Sigmoid colon (tissue), 7 donors: ENCODE measurements at places on chromosomes 1 and 21. TPM values are rescaled to one million over a fixed set of nuclear protein-coding genes. Genes with fewer than 3 reads are reported as not detected.

GRCh38 chr1:93827633-93828366, 51.2 kb downstream of the DNTTIP2 start:
- DNase-seq, result no peak

- no peak for DNase-seq
These were observed 20.9 kb upstream of the LYPLAL1 start for GRCh38 chr1:219152751-219153150.

- no peak for DNase-seq
These were observed 62.0 kb upstream of the HOOK1 start for GRCh38 chr1:59752556-59753414.

GRCh38 chr1:196393742-196394141, 214.5 kb downstream of the KCNT2 start:
- peak; percentile 66 for DNase-seq

DNA sequence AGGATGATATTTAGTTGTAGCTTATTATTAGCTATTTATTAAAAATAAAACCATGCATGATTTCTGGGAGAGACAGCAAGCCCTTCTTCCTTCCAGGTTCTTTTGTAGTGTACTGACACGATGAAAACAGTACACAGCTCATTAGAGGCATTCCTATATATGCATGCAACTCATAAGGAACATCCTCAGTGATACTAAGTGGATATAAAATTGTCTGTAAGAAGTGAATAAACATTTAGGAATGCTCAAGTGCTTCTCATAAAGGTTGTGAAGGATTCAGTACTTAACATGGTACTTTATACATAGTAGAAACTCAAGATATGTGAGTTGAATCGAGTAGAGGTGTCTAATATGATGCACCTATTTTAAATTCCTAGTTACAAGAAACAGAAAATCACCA, 287.7 kb downstream of the SDCCAG8 start:
- no peak for DNase-seq

DNA sequence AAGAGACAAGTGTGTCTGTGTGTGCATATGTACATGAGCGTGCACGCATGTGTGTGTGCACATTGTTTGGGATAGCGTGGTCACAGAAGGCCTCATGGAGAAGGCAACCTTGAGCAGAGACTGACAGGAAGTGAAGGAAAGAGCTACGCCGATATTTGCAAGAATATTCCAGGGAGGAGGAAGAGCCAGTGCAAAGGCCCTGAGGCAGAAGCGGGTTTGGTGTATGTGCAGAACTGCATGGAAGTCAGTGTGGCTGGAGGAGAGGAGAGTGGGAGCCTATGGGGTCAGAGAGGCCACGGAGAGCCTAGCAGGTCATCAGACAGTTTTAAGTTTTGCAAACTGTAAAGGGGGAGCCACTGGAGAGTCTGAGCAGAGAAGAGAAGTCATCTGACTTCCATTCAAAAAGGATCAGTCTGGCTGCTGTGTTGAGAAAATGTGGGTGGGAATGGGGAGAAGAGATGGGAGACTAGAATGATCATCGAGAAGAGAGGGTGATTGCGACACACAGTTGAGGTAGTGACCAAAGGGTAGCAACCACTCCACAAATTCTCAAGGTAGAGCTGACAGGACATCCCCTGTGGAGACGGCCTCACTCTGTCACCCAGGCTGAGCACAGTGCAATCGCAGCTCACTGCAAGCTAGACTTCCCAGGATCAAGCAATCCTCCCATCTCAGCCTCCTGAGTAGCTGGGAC, 3.9 kb downstream of the CELA2B start:
- no peak for DNase-seq

DNA sequence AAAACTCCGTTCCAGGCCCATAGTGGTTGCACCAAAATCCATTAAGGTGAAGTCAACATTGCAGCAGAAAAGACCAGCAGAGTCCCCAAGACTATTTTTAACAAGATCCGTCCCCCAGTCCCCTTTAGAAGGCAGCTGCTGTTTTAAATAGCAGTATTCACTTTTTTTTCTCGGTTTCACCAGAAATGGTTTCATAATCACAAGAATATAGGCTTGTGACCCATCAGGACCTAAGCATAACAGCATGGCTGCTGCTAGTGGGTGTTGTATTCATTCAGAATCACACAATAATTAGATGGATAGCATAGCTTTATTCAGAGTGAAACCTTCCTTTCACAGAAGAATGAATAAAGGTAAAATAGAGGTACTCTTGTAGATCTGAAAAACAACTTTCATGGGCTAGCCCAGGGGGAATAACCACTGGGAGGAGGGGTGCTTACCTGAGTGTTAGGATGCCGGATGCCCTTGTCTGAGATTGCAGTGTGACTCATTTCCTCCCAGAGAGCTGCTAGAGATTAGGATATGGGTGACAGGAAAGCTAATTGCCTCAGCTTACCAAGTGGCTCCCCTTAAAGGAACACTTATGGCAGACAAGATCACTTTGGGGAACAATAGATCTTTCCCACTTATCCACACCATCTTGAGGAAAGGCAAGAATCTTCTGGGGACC, 35.0 kb downstream of the ACKR1 start:
- DNase-seq, result no peak

GRCh38 chr1:209880031-209880430, 52.3 kb downstream of the UTP25 start:
- no peak for DNase-seq

GRCh38 chr1:205725514-205725913, 24.5 kb downstream of the NUCKS1 start:
- no peak for DNase-seq

DNA sequence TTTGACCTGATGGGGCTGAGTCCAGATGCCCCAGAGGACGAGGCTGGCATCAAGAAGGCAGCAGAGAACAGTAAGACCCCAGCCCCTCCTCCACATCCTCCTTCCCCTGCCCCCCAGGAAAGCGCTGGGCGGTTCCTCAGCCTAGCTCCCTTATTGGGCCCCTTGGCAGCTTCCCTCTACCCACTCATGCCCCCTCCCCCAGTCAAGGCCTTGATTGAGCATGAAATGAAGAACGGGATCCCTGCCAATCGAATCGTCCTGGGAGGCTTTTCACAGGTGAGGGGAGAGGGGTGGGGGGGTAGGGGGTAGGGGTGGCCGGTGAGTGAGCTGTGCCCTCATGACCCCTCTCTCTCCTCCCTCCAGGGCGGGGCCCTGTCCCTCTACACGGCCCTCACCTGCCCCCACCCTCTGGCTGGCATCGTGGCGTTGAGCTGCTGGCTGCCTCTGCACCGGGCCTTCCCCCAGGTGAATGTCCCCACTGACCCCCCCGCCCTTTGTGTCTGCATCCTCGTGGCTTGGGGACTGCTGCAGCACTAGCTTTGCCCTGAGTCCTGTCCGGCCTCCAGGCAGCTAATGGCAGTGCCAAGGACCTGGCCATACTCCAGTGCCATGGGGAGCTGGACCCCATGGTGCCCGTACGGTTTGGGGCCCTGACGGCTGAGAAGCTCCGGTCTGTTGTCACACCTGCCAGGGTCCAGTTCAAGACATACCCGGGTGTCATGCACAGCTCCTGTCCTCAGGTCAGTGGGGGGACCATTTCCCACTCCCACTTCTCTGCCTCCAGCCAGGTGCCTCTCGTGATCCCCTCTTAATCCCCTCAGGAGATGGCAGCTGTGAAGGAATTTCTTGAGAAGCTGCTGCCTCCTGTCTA, 3.2 kb downstream of the LYPLA2 start:
- peak; percentile 55 for DNase-seq

GRCh38 chr21:43885721-43886120, 20.7 kb downstream of the AGPAT3 start:
- peak; percentile 61 for DNase-seq

GRCh38 chr1:179251675-179252074, 22.2 kb upstream of the ABL2 start:
- DNase-seq, result no peak

GRCh38 chr1:31746687-31747086, 17.5 kb downstream of the ADGRB2 start:
- DNase-seq, result no peak

GRCh38 chr1:243354511-243355153, 98.8 kb downstream of the SDCCAG8 start:
- no peak for DNase-seq

GRCh38 chr1:161836018-161836417, 69.9 kb downstream of the ATF6 start:
- DNase-seq, result no peak

DNA sequence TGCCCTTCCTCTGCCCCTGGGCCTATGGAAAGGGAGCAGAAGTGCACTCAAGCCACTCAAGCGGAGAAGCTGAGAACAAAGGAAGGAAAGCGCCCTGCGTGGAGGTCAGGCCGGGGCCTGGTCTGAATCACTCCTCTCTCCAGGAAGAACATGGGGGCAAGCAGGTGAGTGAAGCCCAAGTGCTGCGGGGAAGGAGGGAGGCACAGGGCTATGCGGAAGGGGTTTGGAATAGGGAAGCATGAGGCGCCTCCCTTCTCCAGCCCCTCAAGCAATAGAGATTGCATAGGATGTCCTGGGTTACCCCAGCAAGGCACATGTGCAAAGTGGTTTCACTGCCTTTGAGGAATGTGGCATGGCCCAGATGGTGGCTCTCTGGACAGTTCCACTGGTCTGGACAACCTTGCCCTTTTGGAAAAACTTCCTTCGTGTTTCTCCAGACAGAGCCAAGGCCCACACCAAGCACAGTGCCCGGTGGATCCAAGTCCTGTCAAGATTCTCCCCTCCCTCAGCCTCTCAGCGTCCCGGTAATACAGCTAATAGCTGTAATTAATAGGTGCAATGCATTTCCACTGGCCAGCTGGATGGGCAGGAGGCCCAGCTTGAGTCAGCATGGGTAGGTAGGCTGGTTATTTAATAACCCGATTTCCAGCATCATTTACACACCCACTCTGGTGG, 13.7 kb downstream of the BLACAT1 start:
- DNase-seq, result no peak

DNA sequence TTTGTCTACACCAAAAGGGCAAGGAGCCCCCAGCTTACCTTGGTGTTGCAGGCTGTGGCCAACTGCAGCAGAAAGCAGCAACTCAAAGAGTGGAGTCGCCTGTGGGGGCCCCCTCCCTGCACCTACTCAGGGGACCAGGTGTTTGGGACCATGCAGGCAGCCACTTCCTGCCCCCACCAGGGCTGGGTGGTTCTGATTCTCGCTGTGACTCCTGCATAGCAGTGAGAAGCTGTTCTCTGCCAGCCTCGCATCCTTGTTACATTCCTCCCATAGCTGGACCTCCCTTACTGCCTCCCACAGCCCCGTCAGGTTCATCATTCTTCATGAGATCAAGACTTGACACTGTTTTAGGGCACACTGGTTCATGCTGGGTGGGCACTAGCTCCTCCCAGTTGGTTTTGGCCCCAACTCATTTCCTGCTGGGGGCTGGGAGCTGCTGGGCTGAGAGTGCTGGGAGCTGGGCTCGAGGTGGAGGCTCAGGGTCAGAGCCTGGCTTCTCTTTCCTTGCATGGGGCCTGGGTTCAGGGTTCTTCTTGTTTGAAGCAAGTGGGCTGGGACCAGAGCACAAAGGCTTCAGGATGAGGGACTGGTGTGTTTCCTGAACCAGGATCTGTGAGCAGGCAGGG, 146.9 kb upstream of the C1orf174 start:
- no peak for DNase-seq

GRCh38 chr1:212442408-212442807, 9.7 kb downstream of the NENF start:
- DNase-seq, result no peak

The KCNC4 gene
- 4.2 TPM for total RNA-seq

The KCNA3 gene
- total RNA-seq, result 0.71 TPM

The NPR1 gene
- total RNA-seq, result 36.2 TPM

The RPTN gene
- total RNA-seq, result not detected

The NEXN gene
- 158 TPM for total RNA-seq

The C1orf226 gene
- 13.2 TPM for total RNA-seq

The ELAVL4 gene
- 7.8 TPM for total RNA-seq

The PAQR7 gene
- 9.4 TPM for total RNA-seq

The C1QB gene
- total RNA-seq, result 484 TPM

The ALG14 gene
- total RNA-seq, result 1.5 TPM

The S100A7A gene
- not detected for total RNA-seq
